Ureter (tissue), 1 donor: ENCODE measurements at places on chromosomes 7 and 10.

GRCh38 chr7:74026903-74027682 is 880 bp upstream of the ELN start:
- peak; percentile 86 for DNase-seq

DNA sequence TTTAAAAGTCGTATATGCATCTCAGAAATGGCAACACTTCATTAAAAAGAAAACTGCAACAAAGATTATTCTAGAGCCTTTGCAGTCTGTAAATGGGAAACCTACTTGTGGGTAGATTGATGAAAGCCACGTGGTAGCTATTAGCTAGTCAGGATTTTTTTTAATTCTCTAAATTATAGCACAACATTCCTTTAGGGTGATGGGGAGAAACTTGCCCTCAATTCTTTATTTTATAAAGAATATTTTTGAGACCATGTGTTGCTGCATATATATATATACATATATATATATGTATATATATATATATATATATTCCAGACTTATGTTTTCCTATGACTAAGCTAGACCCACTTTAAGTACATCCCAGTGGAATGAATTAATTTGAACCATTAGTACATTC is 118.0 kb downstream of the PPP1R3A start:
- DNase-seq, result no peak

DNA sequence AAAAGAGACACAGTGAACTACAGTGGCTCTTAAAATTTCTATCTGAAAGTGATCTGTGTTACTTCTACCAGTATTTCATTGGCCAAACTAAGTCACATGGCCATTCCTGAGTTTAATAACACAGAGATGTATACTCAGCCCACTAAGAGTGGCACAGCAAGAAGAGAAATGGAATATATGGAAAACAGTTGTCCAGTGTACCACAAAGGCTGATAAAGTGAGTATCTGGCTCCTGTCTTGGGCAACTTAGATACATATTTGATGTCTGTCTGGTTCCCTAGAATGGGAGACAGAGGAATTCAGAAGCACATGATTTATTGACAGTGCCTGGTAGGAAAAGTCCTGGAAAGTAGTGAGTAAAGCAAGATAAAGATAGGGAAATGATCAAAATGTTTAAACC is 10.1 kb upstream of the PON1 start:
- DNase-seq, result no peak

- DNase-seq, result no peak
These were observed 141.9 kb upstream of the KLF14 start for GRCh38 chr7:130875901-130876300.

DNA sequence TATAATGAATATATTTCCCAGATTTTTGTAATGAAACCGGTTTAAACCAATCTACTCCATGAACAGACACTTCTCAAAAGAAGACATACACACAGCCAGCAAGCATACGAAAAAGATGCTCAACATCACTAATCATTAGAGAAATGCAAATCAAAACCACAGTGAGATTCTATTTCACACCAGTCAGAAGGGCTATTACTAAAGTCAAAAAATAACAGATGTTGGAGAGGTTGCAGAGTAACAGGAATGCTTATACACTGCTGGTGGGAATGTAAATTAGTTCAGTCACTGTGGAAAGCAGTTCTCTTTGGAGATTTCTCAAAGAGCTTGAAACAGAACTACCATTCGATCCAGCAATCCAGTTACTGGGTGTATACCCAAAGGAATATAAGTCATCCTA is 240.7 kb downstream of the TSPAN12 start:
- no peak for DNase-seq

GRCh38 chr7:106773228-106773627 is 91.9 kb upstream of the PIK3CG start:
- no peak for DNase-seq

GRCh38 chr7:154564676-154565075 is 438.2 kb downstream of the PAXIP1 start:
- no peak for DNase-seq

DNA sequence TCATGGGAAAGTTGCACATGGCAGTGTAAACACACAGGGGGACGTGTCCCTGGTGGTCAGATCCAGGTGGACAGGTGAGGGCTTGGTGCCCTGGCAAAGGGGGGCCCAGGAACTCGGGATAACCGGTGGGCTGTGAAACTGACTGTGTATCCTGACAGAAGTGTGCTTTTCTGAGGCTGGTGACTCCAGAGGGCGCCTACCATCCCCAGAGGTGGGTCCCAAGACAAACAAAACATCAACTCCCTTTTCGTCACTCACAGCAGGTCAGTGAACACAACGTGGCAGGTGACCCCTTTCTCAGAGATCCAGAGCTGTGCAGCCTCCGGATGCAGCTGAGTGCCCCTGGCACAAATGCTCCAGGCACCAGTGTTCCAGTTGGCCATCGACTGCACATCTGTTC is 56.0 kb upstream of the DDC start:
- DNase-seq, result peak; percentile 39
